ENCODE measurements at places on chromosomes 2 and 18.
A peak's percentile ranks its signal among the peaks of the same experiment; 100 is the strongest.

GRCh38 chr2:242019344-242019743 is 149.8 kb downstream of the RTP5 start:
- DNase-seq, result no peak

DNA sequence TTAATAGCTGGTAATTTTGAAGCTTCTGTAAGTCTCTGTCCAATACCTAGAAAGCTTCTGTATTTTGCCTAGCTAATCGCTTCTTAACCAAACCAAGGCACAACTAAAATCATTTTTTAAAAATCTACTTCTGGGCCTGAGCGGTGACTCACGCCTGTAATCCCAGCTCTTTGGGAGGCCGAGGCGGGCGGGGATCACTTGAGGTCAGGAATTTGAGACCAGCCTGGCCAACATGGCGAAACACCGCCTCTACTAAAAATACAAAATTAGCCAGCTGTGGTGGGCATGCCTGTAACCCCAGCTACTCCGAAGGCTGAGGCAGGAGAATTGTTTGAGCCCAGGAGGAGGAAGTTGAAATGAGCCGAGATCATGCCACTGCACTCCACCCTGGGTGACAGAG is 148.6 kb upstream of the FIGN start:
- no peak for DNase-seq

DNA sequence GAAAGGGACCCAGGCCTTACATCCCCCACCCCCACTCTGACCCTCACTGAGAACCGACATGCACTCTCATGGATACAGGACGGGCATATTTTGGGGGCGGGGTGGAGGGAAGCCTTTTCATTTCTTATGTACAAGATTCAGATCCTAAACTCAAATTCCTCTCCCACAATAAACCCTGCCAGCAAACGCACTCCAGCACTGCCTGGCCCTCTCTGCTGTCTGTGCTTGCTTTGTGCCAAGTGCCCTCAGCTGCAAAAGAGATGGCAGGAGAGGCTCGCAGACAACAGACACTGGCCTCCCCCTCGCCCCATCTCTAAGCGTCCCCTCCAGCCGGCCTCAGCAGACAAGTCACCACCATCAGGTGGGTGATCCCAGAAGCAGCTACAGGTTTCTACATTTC is 42.4 kb downstream of the FAM168B start:
- no peak for DNase-seq

GRCh38 chr2:223692191-223692947 is 90.2 kb upstream of the SCG2 start:
- peak; percentile 21 for DNase-seq

GRCh38 chr18:24011123-24011917 is 3.2 kb upstream of the TTC39C start:
- no peak for DNase-seq

DNA sequence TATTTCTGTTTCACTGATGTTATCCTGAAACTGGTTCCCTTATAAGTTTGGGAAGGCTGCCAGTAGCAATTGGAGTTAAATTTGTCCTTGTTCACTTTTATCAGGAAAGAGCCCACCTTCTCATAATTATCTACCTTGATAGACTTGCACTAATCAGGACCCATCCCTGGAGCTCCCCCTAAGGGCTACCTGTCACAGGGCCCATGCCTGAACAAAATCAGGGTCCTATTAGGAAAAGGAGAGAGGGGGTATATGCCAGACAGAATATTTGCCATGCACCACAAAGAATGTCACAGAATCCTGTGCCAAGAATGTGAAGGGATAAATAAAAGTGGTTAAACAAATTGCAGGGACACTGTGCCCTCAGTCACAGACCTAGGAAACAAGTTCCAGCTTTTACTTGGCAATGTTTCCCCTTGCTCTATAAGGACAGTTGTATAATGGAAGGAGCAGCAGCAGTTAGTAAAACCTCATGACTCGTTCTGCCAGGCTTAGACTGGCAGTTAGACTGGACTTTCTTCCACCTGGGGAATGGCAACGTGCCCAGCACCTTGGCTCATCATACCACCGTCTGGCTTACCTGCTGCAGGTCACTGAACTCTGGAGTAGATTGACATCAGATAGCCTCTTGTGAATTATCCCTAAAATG is 32.3 kb upstream of the VWC2L start:
- no peak for DNase-seq

GRCh38 chr18:31931163-31931885 is 11.6 kb downstream of the TRAPPC8 start:
- no peak for DNase-seq

DNA sequence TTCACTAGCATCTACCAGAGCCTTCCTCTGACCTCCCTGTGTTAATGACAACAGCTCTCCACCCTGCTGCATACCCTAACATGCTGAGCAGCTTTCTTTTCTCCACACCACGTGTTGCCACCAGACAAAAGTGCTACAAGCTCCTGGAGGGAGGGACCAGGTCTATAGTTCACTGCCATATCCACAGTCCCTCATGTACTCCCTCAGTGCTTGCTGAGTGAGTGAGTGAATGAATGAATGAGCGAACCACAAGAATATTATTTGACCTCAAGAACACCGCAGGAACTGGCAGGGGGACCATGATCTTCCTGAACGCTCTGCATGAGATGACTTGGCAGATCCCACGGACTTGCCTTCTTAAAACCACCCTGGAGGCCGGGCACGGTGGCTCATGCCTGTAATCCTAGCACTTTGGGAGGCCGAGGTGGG is 47.4 kb upstream of the CAB39 start:
- DNase-seq, result no peak

- DNase-seq, result no peak
Measured at GRCh38 chr2:20994130-20994529, 49.7 kb downstream of the APOB start.

- DNase-seq, result no peak
Measured at GRCh38 chr2:169684135-169684565, 10.1 kb downstream of the CFAP210 start.
